ENCODE measurements at places on chromosomes 1 and 21.

GRCh38 chr1:106223213-106223612 is 833.3 kb upstream of the PRMT6 start:
- no peak for DNase-seq

DNA sequence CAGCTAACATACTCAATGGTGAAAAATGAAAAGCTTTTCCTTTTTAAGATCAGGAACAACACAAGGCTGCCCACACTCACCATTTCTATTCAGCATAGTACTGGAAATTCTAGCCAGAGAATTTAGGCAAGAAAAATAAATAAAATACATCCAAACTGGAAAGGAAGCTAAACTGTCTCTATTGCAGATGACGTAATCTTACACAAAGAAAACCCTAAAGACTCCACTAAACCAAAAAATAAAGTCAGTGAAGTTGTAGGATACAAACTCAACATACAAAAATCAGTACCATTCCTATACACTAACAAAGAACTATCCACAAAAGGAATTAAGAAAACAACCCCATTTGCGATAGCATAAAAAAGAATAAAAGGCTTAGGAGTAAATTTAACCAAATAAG is 181.2 kb downstream of the BRINP3 start:
- DNase-seq: no peak

DNA sequence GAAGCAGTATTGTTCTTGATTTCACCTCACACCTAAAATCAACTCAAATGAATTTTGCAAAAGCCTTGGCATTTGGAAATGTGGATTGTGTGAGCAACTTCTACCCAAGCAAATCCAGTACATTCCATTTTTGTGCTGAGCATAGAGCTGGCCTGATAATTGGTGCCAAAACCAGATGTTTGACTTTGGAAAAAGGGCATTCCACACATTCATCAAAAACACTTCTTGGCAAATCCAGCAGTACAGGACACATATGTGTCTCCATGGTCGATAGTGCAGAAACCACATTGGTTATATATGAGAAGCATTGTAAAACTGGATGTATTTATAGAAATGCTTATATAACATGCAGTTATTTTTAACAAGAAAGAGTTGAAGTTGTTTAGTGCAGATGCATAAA is 210.4 kb downstream of the KCNK2 start:
- no peak for DNase-seq

DNA sequence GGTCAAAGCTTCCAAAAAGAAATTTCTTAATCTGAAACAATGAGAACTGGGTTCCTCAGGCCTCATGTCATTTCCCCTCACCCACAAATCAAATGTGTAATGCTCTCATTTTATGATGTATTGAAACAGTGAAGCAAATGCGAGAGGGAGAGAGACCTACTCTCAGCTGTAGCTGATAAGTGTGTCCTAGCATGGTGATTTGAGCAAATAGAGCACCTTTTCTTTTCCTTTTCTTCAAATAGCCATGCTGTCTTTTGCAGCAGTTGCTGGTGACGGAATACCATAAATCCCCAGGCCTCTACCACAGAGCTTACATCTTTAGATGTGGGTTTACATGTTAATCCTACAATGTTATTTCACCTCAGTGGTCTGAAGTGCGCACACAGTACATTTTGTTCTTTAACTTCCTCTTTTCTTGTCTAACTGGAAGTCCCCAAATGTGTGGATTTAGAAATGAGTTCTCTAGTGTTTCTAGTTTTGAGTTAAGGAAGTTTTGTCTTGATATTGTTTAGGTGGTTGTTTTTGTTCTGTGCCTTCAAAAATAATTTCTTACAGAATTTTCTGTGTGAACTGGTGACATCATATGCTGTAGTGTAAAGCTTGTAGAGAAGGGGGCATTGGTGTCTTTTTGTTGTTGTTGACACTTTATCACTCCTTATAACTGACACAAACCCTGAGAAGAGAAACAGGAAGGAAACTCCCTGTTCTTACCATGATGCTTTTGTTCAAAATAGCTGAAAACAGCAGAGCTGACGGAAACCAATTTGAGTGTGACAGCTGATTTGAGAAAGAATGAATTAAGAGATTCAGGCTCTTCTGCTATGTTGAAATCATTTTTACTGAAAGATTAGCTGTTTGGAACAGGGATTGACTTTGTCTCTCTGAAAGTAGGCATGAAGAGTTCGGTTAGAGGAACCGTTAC is 12.2 kb downstream of the SMAP2 start:
- no peak for DNase-seq

- DNase-seq: no peak
Measured at GRCh38 chr1:234645964-234646363, 36.0 kb upstream of the IRF2BP2 start.

GRCh38 chr1:172559572-172560210 is 26.7 kb downstream of the SUCO start:
- DNase-seq: no peak

GRCh38 chr1:174157157-174157806 is 2.0 kb upstream of the RABGAP1L start:
- DNase-seq: no peak

DNA sequence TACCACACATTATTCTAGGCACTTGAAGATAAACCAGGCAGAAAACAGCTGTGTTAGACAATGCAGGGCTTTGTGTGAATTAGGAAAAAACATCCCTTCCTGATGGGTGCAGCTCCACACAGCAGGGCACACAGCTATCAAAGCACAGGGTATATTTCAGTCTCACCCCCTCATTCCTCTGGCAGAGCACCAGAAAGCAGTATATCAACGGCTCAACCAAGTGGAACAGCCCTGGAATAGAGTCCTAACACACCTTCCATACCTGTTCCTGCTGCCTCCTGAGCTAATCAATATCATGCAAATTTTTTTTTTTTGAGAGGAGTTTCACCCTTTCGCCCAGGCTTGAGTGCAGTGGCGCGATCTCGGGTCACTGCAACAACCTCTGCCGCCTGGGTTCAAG is 32.1 kb downstream of the LYST start:
- no peak for DNase-seq

DNA sequence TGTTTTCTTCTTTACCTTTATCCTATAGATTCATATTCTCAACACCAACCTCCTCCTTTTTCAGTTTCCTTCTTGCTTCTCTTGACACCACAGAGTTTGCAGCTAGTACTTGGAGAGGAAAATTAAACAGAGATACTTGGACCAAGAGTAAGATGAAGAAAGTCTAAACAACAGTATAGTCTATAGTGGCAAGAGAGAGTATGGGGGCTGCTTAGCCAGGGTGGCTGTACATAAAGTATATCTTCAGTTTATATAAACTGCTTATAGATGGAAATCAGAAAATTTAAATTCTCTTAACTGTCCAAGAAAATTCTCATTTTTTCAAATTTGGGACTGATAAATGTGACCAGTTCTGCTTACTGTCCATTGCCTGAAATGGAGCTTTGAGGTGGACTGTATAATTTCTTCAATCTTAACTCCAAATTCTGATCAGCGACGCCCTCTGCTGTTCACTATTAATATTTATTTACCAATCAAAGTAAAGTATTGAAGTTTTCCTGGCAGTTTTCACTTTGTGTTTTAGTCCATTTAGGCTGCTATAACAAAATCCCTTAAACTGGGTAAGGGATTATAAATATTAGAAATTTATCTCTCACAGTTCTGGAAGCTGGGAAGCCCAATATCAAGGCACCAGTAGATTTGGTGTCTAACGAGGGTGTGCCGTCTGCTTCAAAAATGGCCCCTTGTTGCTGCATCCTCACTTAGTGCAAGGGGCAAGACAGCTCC is 14.8 kb upstream of the METTL18 start:
- DNase-seq: no peak

GRCh38 chr21:46078978-46079351 is 18.9 kb upstream of the COL6A2 start:
- DNase-seq: no peak

DNA sequence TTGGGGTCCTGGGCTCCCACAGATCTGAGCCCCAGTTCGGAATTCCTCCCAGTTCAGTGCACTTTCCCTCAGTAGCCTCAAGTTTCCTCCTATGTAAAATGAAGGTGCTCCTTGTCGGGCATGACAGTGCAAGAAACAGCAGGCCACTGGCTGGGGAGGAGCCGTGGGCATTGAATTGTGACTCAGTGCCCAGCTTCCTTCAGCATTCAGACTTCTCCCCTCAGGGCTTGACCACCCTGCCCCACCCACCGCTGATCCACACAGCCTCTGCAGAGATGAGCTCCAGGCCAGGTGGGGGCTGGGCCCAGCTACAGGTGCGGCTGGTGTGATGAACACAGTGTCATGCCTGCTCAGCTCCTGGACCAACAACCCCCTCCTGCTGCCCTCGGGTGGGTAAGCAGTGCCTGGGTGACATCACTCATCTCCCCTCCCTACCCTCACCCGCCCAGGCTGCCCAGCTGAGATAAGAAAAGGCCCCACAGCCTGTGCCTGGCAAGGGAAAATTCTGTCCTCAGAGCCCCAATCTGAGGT is 4.9 kb downstream of the MOB3C start:
- DNase-seq: no peak
